BE2C (cell line): ENCODE measurements at places on chromosomes 2 and 18.

DNA sequence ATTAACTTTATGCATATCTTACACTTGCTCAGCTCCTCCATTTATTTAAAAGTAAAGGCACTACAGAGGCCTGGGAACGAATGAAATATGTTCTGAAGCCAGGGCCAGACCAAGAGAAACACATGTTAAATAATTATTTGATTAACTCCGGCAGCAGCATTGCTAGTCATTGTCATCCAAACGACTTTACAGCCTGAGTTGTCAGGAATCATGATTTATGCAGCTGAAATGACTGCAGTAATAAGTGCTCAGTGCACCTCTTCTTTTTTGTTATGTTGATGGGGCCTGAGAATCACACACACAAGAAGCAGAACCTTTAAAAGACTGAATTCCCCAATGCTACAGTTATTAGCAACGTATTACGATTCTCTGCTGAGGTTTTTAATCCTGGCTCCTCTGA is 58.9 kb downstream of the EPHA4 start:
- DNase-seq = no peak

DNA sequence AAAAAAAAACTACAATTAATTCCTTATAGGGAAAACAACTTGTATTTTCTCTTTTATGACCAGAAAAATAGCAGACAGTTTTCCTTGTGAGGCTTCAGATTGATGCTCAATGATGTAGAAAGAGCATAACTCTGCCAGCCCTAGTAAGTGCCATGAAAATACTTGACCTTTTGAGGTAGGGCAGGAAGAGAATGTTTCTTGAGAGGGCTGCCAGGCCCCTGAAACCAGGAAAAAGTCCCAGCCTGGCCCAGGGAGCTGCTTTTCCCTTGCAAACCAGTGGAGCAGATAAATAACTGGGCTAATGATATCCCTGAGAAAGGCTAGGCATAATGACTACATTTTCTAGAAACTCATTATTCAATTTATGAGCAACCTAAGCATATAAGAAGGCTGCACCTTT is 126.8 kb downstream of the SLC8A1 start:
- no peak for DNase-seq

DNA sequence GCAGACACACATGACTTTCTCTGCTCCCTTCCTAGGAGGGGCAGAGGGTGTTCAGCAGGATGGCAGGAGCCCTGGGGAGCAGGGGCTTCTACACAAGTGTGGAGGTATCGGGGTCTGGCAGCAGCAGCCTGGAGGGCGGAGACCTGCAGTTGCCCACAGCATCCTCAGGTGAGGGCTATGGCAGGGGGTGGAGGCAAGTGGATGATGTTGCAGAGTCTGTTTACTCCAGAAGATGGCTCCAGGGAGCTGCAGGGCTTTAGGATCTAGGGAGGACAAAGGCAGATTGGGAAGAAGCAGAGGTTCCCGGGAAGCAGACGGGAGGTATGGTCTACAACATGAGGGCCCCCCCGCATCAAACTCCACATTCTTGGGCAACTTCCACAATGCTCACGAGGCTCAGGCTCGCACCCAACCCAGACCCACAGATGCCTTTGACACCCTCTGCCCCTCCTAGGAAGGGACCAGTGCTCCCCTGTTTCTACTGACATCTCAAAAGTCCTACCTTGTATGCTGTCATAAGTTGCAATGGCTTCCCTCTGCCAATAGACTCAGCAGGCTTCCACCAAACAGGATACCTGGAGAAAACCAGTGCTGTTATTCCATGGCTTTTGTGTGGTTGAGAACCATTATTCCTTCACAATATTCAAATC is 12.0 kb upstream of the ATP6V1C2 start:
- DNase-seq = peak; percentile 24

GRCh38 chr2:233455491-233455890 is 101.2 kb downstream of the DGKD start:
- DNase-seq = peak; percentile 1
